ENCODE measurements at places on chromosomes 3 and 15.

DNA sequence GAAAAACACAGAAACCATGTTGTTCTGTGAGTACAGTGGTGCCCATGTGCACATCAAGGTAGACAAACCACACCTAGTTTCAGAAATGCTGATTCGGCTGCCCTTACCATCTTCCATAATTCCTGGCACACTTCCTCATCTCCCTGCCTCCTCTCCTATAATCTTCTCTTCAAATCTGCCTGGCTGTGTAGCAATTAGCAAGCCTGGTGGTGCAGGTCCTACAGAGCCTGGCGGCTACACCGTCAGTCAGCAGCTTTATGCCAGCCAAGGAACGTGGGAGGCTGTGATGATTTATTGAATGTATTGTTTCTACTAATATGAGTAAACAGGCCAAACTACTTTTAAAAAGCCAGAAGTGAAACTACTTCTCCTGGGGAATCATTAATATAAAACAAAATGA lies 106.8 kb downstream of the SEMA6D start:
- no peak for DNase-seq

- no peak for DNase-seq
Measured at GRCh38 chr3:182268711-182269110, 524.6 kb upstream of the ATP11B start.

DNA sequence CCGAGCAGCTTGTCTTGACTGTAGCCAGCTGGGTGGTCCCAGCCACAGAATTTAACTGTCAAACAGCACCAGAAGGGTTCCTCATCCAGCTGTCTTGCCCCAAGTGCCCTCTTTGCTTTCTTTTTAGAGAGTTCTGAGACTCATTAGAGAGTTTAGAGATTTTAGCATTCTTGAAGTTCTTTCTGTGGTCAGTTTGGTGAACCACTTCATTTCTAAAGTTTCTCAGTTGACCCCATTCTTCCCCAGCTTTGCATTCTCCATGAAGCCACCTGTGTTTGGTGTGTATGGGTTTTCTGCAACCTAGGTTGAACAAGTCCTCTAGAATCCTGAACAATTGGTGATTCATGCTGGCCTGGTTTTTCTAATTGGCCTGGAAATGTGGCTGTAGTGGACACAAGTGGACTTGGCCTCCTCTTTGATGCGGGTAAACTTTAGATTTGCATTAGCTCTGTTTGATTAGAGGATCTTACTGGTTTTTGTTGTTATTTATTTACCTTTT lies 33.7 kb downstream of the FLNB start:
- peak; percentile 94 for DNase-seq

GRCh38 chr3:168051531-168052471 lies 43.9 kb downstream of the GOLIM4 start:
- peak; percentile 12 for DNase-seq

DNA sequence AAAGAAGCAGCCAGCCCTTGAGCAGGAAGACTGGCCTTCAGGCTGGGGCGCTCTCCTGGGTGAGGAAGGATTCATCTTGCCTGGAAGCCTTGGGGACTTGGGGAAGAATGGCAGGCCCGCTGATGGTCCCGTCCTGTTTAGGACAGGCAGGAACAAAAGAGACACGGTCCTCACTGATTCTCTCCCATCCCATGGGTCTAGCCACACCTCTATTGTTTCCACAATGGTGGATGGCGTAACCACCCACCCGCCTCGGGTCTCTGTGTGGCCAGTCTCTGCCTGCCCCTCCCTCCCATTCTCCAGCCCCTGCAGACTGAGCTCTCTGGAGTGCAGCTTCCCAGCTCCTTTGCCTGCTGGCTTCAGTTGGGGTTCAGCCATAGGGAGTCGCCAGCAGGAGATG lies 284.3 kb downstream of the UACA start:
- DNase-seq: no peak

GRCh38 chr3:39050029-39050428 lies 1.7 kb downstream of the SCN11A start:
- no peak for DNase-seq

- peak; percentile 50 for DNase-seq
Measured at GRCh38 chr15:35519541-35520149, 26.3 kb downstream of the DPH6 start.

GRCh38 chr3:59596741-59597140 lies 546.9 kb upstream of the CFAP20DC start:
- DNase-seq: no peak

- no peak for DNase-seq
Measured at GRCh38 chr15:90029024-90029423, 27.9 kb downstream of the ZNF710 start.

DNA sequence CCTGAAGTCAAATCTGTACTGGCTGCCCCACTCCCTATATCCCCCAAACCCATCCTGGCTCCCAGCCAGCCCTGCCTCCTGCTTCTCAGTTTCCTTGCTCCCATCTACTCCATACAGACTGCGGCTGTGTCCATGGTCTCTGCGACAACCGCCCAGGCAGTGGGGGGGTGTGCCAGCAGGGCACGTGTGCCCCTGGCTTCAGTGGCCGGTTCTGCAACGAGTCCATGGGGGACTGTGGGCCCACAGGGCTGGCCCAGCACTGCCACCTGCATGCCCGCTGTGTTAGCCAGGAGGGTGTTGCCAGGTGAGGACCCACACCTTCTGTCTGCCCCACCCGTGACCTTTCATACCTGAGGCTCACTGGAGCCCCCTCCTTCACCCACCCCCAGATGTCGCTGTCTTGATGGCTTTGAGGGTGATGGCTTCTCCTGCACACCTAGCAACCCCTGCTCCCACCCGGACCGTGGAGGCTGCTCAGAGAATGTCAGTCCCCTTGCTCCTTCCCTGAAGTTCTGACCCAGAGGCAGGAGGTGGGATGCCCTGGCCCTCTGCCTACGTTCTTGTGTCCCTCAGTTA lies 14.7 kb downstream of the STAB1 start:
- DNase-seq: no peak

DNA sequence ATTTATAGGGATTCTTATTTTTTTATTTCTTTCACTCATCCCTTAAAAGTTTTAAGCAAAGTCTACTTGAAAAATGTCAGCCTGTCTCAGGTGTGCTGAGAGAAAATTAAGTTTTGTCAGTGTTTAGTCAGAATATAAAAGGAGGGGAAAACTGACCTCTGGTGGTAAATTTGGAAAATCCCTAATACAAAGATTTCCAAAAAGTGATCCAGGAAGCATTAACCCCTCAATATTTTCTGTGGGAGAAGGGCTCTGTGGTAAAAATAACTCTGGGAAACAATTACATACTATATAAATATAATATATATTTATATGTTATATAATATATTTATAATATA lies 41.0 kb upstream of the FRMD4B start:
- DNase-seq: no peak

DNA sequence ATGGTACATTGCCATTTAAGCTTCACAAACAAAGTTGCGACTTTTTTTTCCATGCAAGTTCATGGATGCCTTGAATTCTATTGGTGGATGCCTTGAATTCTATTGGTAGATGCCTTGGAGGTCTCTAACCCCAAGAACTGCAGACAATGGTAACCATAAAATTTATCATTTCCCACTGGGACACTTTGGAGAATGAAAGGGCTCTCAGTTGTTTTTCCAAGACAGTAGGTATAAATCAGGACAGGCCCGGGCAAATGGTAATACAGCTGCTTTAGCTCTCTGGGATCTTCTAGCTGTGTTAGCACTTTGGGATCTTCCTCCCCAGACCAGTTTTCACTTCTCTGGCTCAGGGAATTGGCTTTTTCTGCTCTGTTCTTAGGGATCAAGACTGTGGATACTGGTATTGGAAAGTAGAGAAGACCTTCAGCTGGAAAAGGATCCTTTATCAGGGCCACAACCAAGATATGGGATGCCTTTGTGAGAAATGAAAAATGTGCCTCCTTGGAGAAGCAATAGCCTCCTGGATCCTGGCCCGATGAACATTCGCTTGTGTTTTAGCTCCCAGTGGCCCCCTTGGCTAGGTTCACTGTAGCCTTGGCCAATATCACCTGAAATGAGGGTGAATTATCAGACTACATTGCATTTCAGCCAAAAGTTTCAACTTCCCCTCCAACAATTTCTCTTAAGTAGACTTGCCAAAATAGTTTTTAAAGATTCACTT lies 8.3 kb downstream of the LRRC3B start:
- no peak for DNase-seq

GRCh38 chr3:189298469-189299375 lies 127.0 kb downstream of the TPRG1 start:
- DNase-seq: peak; percentile 21

DNA sequence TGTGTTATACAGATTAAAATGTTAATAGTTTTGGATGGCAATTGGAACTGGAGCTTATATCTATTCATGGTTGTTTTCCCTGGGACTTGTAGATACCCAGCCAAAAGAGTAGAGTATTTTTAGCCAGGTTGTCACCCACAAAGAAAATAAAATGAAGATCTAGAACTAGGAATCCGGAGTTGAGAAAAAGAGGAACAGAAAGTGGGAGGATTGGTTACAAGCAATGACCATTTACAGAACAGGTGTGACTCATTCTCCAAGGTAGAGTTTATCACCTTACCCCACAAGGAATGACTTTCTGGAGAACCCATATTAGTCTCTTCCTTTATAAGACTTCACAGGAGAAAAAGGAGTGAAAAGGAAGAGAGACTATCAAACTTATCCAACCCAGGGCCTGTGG lies 99.8 kb downstream of the TMEM108 start:
- DNase-seq: no peak

DNA sequence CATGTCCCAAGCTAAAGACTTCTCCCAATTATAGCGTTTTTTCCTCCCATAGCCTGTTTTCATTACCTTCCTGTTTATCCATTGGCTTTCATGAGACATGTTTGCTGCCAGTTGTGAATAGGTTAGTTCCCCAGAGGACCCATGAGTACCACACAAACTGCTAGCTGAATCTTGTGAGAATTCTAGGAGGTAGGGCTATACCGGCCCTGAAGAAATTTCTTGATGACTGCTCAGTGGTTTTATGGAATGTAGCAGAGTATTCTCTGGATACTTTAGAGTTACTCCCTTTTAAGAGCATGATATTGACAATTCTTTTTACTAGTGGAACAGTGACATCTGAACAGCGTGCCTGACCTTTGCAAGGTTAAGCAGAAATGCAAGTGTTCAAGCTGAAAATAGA lies 210.4 kb downstream of the MCTP2 start:
- DNase-seq: no peak

DNA sequence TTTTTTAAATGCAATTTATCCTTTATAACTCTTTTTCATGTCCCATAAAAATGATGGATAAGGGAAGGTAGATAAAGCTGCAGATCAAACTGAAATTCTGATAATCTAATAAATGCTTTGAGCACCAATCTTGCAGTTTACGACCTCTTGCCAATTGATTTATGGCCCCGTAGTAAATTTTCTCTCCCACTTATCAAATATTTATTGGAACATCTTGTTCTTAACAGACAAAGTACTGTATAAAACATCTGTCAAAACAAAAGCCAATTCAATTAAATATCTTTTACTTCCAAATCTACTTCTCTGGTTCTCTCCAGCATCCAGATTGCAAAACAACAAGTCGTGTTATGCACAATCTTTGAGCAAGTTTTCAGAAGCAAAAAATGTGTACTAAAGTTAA lies 34.6 kb downstream of the POLR2M start:
- DNase-seq: no peak

DNA sequence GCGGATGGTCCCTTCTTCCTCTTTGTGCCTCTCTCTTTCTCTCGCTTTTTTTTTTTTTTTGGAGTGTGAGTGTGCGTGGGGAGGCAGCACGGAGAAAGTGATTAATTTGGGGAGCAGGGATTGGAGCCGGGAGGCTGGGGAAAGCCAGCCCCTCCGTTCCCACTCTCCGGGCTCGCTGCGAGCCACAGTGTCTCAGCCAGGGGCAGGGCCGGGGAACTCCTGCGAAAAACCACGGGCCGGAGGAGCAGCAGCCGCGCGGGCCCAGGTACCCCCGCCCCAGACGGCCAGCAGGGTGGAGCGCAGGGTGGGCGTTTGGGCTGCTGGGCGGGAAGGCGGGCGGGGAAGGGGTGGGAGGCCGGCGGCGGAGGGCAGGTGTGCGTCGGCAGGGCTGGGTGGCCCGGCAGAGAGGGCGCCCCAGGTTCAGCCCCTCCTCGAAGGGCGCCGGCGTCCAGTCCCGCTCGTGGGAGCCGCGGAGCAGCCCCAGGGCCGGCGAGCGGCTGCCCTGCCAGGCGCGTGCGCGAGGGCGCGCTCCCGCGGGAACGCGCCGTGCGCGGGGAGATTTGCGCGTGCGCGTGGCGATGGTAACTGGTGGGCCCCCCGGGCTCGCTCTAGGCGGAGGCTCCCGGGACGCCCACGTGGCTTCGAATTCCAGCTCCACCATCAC lies 1.4 kb downstream of the CHL1 start:
- DNase-seq: no peak

DNA sequence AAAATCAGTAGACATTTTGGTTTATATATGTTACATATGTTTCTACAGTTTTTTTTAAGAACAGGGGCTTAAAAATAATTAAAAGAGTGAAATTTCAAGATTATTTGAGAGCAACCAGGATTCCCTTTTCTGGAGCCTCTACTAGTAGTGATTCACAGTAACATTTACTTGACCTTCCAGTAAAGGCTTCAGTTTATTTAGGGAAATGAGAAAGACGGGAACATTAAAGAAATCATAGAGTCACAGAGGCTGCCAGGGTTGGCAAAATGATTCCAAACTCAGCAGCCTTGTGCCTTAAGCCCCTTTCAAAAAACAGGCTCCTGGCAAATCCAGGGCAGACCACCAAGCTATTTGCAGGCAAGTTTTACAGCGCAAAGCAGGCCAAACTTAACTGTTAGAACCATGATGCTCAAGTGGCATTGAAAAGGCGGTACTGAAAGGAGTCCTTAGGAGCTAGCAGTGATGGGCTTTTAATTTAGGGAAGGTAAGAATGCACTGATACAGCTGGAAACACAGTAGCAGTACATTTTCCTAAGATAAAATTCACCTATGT lies 201.1 kb upstream of the ADAMTS9 start:
- DNase-seq: no peak

GRCh38 chr3:141388823-141389621 lies 20.7 kb downstream of the ZBTB38 start:
- DNase-seq: peak; percentile 53

DNA sequence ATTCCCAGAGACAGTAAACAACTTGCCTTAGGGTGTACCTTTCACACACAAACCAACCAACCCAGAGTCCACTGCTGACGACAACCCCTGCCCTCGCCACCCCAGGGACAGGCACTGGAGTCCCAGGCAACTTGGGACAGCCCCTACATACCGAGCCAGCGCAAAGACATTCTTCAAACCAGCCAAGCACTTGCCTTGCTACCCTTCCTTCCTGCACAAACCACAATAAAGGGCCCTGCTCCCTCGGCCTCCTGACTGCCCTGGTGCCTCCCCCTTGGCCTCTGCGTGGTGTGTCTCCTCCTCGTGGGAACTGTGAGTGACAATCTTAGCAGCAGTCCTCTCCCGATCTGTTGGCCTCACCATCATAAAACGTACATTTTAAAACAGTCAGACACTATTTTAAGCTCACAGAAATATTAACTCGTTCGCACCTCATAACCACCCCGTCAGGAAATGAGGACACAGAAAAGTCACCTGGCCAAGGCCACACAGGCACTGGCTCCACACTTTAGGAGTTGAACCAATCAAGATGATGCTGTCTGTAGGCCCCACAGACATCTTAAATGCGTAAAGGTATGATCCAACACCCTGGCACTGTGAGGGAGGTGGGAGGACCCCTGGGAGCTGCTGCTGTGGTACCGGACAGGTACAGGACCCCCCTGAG lies 113.8 kb downstream of the ADCY5 start:
- DNase-seq: no peak

All from EL (cell line).